ENCODE measurements at places on chromosomes 4 and X. TPM values are rescaled to one million over a fixed set of nuclear protein-coding genes. Genes with fewer than 3 reads are reported as not detected.

The PGRMC2 gene
- polyA plus RNA-seq: 23.7 TPM

The SPIN2B gene
- polyA plus RNA-seq: 19.7 TPM

GRCh38 chrX:41705680-41706374, 17.1 kb downstream of the GPR34 start:
- no peaks in the 10 kb centered on the region for H3K27me3 ChIP-seq
- H3K36me3 ChIP-seq: no peaks in the 10 kb centered on the region
- DNase-seq: no peak
- no peak overlapping the region for H3K4me3 ChIP-seq
- no peaks in the 10 kb centered on the region for H3K4me1 ChIP-seq
- no peak overlapping the region for H3K27ac ChIP-seq

DNA sequence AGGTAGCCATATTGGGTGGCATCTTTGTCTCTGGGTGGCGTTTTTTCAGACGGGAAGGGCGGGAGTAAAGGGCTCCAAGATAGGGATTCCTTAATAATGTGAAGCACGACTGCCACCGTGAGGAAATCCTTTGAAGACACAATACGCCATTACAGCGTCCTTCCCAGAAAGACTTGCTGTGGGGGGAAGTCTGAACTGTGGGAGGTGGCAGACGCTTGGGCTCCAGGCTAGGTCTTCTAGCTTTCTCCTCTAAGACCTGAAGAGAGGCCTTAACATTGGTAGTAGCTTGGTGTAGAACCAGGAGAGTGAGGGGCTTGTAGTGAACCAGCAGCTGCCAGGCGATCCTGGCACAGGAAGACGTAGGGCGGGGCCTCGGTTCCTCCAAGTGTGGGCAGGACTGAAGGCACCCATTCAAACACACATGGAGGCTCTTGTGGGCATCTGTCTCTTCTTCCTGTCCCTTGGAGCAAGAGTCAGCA, 197.3 kb downstream of the OR13H1 start:
- no peaks in the 10 kb centered on the region for H3K4me1 ChIP-seq
- H3K4me3 ChIP-seq: no peak overlapping the region
- no peaks in the 10 kb centered on the region for H3K27me3 ChIP-seq

DNA sequence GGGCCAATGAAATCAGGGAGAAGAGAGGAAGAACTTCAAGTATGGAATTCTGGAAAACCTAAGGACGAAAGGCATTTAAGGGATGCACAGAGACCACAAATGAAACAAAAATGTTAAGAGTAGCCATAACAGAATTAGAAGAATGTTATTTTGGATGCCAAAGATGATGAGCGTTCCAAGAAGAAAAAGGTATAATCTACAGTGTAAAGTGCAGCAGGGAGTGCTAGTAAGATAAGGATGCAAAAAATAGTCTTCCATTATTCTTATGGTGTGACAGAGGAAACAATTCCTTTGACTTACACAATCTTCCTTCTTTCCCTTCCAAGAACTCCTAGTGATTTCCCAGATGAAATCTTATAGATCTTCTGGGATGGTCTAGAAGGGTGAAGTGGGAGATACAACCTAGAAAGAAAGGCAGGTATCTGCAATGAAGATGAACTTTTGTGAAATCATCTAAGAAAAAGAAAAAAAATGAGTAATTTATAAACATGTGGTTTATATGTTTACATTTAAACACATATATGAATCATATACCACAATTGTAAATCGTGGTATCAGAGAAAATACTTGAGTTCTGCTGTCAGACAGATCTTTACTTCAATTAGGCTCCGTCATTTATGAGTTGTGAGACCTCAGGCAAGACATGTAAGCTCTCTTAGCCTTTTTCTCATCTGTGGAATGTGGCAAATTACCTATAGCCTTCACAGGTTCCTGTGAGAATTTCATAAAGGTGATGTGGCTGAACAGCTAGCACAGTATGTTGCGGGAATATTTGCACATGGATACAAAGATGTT, 8.1 kb downstream of the MORF4L2 start:
- peaks cover 4% of the 10 kb centered on the region for H3K36me3 ChIP-seq
- H3K27ac ChIP-seq: no peak overlapping the region
- H3K27me3 ChIP-seq: no peaks in the 10 kb centered on the region
- no peak for DNase-seq
- H3K4me3 ChIP-seq: no peak overlapping the region

DNA sequence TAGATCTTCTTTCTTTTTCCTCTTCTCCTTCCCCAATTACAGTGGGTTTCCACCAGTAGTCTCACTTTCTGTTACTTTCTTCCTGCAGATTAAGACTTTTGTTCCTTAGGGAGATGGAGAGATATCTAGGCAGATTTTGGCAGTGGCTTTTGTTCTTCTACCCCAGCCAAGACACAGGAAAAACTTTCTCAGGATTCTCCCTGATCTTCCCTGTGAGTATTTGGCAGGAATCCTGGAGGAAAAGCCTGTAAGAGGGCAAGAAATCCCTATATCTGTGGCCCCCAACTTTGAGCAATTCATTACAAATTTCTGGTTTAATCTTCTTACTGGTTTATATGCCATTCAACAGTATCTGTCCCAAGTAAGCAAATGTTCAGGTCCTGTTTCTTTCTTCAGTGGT, 21.9 kb downstream of the SLC9A7 start:
- no peaks in the 10 kb centered on the region for H3K36me3 ChIP-seq
- DNase-seq: no peak
- H3K27me3 ChIP-seq: no peaks in the 10 kb centered on the region
- no peak overlapping the region for H3K27ac ChIP-seq

GRCh38 chrX:12332786-12333347, 194.6 kb downstream of the FRMPD4 start:
- H3K36me3 ChIP-seq: no peaks in the 10 kb centered on the region
- no peak overlapping the region for H3K4me3 ChIP-seq
- no peaks in the 10 kb centered on the region for H3K4me1 ChIP-seq
- no peaks in the 10 kb centered on the region for H3K27me3 ChIP-seq
- no peak for DNase-seq
- no peak overlapping the region for H3K27ac ChIP-seq

DNA sequence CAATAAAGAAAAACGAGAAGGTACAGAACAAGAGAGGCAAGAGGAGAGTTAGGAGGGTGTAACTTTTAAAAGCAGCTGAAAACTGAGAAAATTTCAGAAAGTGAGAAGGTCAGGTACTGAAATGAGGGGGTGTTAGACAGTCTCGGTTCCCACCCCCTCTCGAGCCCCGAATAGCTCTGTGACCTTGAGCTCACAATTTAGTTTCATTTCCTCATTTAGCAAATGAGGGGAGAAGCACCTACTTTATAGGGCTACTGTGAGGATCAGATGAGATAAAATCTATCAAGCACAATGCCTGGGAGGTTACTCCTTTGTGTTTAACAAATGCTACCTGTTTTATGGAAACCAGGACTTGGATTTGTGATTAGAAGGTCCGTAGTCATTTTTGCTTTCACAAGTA, 4.9 kb downstream of the UGT8 start:
- no peaks in the 10 kb centered on the region for H3K4me1 ChIP-seq
- H3K27ac ChIP-seq: no peak overlapping the region
- no peak overlapping the region for H3K4me3 ChIP-seq
- H3K27me3 ChIP-seq: no peaks in the 10 kb centered on the region
- DNase-seq: no peak
